NCI-H345 (cell line): ENCODE measurements at places on chromosomes 16 and 17.
A peak's percentile ranks its signal among the peaks of the same experiment; 100 is the strongest.

- DNase-seq: peak; percentile 65
These were observed 467.3 kb downstream of the KCNJ2 start for GRCh38 chr17:70636517-70637133.

DNA sequence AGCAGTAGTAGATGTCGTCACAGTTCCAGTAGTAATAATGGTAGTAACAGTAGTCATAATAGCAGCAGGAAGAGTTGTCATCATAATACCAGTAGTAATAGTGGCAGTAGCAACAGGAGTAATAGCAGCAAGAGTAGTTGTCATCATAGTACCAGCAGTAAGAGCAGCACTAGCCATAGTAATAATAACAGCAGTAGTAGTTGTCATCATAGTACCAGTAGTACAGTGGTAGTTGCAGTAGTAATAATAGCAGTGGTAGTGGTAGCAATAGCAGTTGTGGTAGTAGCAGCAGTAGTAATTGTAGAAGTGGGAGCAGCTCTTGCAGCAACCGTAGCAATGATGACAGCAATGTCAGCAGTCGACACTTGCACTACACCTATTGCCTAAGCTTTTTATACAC is 502.8 kb downstream of the HS3ST4 start:
- no peak for DNase-seq

DNA sequence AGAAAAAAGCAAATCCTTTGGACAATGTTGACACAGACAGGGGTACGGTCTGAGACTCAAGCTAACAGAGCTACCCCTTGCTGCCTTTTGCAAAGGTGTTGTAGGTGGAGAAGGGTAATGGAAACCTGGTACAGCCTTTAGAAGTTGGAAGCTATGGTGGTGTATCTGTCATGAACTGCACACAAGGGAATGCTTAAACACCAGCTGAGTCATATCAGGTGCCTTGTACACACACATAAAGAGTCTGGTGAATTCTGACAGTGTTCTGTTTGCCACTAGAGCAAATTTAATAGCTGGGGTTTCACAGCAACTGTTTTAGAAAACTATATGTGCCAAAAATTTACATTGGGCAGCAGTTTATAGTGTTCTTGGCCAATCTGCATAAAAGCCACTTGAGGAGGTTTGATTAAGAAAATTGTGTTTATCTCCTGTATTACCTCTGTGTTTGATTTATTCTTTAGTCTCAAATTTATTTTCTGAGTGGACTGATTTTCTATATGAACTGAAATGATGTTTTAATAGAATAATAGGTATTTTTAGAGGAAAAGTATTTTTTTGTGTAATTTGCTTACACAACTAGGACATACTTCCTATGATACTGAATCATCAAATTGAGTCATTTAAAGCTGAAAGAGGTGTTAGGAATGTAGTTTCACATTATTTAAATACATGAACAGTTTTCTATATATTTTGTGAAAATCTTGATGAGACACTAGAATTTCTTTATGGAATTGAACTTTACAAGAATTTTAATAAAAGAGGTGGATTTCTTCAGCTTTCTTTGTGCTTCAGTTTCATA is 136.9 kb downstream of the MAP2K6 start:
- no peak for DNase-seq

- DNase-seq: peak; percentile 66
These were observed 7.7 kb upstream of the ST6GALNAC2 start for GRCh38 chr17:76593384-76593826.

DNA sequence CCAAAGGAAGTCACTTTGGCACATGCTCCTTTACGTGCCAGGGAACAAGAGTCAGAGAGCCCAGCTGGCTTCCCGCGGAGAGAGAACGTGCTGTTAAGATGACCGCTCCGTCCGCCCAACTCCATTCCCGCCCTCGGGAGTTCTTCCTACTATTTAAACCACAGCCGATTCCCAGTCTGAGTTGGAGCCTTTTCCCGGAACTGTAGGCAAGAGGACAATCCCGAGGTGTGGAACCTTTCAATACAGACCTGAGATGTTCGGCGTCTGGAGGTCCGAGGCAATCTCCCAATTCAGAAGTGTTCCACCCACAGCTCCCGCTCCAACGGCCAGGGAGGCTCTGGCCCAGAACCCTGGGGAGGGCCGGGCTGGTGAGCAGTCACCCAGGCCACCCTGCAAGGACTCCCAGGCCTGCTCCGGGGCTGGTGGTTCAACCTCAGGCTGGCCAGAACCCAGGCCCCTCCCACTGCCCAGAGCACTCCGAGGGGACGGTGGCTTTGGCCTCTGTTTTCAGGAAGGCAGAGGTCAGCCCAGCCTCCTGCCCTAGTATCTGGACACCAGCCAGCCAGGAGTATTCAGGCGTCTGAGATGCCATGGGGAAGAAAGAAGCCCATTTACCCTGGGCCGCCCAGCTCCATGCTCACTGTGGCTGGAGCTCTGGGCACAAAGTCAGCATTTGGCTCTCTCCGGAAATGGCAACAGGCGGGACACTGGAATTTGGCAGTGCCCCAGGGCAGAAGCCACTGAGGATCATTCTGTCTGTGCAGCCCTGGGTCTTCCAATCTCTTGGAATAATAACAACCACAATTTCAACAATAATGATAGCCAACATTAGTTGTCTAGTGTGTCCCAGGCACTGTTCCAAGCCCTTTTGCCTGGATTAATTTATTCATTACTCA is 21.4 kb downstream of the EMP2 start:
- DNase-seq: no peak

DNA sequence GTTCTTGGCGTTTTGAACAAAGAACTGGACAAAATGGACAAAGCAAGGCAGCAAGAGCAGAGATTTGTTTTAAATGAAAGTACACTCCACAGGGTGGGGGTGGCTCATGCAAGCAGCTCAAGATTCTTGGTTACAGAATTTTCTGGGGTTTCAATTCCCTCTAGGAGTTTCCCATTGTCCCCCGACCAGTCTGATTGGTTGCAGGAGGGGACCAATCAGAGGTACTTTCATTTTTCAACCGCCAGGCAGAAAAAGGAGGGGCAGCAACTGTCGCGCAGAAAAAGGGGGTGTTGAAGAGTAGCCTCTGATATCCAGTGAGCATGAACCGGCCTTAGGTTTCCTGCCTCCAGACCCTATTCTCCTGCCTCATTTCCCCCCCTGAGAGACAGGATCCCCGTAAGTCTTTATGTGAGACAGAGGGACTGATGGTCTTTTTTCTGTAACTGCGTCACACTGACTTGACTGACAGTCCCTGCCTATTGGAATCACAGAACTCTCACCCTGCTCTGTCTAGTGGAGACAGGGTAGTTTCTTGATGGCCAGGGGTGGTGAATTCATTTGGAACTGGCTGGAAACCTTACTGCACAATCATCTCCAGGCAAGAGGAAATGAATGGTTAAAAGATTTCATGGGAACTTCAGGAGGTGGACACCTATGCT is 59.4 kb upstream of the ALOX12 start:
- DNase-seq: no peak

GRCh38 chr17:35630530-35631148 is 43.5 kb downstream of the AP2B1 start:
- no peak for DNase-seq

GRCh38 chr16:3465911-3466584 is 22.6 kb downstream of the NAA60 start:
- DNase-seq: no peak

DNA sequence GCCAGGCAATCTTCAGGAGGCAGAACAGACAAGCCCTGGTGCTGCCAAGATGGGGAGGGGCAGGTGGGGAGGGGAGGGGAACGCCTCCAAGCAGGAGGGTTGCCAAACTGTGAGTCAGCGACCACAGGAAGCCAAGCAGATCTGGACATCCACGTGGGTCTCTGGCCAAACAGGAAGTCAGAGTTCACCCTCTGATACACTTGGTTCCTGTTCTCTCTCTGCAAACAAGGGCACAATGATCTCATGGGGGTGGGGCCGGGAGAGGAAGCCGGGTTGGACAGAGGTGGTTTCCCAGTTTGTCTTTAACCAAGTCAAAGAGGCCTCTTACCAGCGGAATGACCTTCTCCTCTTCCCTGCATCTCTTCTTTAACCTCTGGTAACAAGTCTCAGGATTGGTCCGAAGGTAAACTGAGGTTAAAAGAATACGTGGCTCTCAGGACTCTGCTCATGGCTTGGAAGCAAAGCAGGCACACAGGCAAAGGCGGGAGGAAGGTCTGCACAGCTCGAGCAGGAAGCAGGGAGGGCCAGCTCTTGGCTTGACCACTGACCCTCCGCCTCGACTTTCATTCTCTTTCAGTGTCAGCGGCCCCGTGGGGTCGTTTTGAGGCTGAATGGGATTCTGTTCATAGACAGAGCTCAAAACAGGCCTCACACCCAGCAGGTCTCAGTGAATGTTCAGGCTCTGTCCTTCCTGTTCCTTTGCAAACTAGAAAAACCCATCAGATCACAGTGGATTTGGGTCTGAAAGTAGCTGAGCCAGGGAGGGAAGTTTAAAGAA is 32.9 kb downstream of the TK2 start:
- no peak for DNase-seq

GRCh38 chr17:76094046-76094445 is 9.5 kb downstream of the EXOC7 start:
- DNase-seq: no peak

DNA sequence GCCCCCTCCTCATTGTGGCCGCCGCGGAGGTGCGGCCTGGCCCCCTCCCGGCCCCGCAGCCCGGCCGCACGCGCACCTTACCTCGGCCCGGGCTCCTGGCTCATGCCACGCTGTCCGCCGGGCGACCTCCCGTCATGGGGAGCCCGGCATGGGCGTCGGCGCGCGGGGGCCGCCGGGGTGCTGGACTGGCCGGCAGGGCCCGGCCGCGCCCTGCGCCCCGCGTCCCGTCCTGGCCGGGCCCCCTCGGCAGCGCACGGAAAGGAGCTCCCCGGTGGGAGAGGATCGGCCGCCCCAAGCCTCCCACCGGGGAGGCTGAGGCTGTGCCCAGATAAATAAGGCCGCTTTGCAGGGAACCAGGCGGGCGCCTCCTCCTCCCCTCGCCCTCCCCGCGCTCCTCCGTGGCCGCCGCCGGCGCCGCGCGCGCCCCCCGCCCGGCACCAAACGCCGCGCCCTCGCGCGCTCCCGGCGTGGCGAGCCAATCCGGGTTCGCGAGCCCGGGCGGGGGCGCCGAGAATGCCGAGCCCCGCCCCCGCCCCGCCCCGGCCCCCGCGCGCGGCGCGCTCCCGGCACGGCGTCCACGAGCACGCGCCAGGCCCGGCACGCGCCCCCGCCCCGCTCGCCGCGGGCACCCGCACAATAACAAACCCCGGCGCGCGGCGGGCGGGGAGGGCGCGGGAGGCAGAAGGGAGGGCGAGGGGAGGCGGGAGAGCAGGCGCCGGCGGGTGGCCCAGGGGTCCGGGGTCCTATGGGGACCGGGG is at the start of gene FBXL16:
FBXL16 (minus strand) TSS at position 371 of the 758 bp plus-strand sequence. CDS start 8,396 bp downstream, outside the sequence.
- peak; percentile 87 for DNase-seq

GRCh38 chr17:31627960-31628359 is 231.1 kb downstream of the COPRS start:
- DNase-seq: no peak

DNA sequence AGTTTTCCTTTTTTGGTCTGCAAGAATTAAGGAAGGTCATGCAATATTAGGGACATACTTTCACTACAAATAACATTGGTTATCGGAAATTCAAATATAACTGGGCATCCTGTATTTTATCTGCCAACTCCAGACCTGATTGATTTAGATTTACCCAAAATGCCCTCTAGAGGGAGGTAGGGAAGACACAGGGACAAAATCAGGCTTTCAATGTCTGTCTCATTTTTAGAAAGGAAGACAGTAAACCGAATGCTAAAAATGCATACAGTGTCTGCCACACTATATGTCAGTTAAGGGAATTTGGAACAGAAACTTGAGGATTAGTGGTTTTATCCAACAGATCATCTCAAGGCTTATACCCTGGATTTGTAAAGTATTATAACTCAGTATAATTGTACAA is 161.7 kb upstream of the SOX9 start:
- no peak for DNase-seq

DNA sequence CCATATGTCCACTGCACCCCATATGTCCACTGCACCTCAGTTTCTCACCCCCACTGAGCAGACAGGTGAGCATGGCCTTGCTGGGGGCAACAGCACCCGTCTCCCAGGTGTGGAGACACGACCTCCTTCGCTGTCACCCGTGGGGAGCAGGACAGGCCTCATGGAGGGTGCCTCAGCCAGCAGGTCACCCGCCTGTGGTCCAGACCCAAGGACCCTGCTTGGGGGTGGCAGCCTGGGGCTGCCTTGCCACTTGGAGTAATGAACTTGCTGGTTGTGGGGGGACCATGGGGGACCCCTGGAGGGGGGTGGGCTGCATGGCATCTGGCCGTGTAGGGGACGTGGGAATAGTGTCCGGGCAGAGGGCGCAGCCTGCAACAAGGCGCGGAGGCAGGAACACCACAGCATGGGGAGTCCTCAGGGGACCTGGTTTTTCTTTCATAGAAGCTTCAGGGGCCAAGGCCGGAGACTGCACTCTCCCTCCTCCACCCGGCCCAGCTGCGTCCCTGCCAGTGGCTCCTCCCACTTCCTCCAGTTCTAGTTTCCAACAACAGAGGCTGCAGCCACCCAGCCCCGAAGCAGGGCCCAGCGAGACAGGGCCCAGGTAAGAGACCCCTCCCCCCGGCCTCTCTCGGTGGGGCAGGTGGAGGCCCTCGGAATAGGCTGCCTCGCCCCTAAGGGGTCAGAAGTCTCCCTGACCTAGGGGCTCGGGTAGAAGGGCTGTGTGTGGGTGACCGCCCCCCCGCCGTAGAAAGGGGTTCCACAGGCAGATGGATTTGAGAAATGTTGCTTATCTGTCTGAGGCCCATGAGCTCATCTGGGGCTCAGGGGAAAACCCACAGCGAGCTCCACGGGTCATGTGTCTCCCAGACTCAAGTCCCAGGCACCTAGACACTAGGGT is at the start of gene NHLRC4:
NHLRC4 (plus strand) TSS at position 531 of the 898 bp plus-strand sequence. CDS start 1,043 bp downstream, outside the sequence.
- no peak for DNase-seq

DNA sequence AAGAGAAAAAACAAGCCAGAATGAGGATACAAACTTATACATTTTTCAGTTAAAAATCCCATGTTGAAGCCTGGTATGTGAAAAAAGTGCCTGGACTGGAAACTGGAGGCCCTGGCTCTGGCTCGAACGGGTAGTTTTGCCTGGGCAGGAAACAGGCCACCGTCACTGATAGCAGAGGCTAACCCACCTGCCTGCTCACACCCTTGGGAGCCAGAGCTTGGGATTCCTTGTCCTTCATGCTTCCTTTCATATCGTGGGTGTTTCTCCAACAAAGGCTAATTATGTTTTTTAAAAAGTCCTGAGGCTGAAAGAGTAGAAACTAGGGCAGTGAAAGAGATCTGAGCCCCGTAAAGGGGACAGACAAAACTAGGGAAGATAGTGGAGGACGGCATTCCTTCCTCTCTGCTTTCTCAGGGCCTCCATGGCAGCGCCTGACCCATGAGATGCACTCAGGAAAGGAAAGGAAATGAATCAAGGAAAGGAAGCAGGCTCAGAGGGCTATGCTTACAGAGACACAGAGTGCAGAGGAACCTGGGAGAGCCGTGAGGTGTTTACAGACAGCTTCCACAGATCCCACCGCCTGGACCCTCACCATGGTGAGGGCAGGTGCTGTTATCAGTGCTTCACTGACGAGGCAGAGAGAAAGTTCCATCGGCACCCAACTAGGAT is 138.1 kb downstream of the PARN start:
- DNase-seq: no peak
